ENCODE measurements at places on chromosomes 16 and 17.

DNA sequence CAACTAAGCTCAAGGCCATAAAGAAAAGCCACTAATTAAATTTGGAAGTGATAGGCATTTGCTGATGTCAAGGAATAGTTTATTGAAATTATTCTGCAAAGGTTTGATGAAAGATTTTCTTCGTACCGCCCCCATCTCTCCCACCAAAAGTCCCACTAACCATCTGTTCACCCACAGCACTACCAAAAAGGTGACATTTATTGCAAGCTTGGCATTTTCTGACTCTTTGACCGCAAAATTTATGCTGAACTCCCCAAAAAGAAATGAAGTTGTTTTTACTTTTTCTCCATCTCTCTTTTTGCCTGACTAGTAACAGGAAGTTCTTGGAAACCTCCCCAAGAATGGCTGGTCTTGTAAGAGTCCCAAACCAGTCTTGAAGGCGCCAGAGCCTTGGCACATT lies 384.9 kb upstream of the SOX9 start:
- DNase-seq: no peak

- DNase-seq: no peak
Observed at GRCh38 chr16:56981729-56982271, 7.6 kb upstream of the NLRC5 start.

DNA sequence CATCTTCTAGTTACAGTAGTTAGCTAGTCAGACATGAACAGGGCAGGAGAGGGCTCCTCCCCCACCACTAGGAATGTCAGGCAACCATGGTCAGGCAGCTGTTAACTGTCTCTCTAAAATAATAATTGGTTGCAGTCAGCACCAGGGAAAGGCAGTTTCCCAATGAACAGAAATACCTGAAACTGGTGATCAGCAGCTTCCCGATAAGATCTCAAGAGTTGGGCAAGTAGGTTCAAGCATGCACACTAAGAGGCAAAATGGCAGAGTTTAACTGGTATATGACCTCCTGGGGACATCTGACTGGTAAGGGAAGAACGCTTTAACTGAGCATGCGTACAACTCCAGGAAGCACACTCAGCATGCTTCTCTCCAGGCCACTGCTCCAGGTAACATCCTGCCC lies 12.6 kb upstream of the XYLT1 start:
- DNase-seq: no peak

GRCh38 chr16:81657224-81657623 lies 121.9 kb upstream of the PLCG2 start:
- no peak for DNase-seq

- no peak for DNase-seq
Observed at GRCh38 chr16:89472711-89473075, 17.7 kb downstream of the ANKRD11 start.

- no peak for DNase-seq
Observed at GRCh38 chr17:77036841-77037381, 103.9 kb upstream of the SEC14L1 start.

DNA sequence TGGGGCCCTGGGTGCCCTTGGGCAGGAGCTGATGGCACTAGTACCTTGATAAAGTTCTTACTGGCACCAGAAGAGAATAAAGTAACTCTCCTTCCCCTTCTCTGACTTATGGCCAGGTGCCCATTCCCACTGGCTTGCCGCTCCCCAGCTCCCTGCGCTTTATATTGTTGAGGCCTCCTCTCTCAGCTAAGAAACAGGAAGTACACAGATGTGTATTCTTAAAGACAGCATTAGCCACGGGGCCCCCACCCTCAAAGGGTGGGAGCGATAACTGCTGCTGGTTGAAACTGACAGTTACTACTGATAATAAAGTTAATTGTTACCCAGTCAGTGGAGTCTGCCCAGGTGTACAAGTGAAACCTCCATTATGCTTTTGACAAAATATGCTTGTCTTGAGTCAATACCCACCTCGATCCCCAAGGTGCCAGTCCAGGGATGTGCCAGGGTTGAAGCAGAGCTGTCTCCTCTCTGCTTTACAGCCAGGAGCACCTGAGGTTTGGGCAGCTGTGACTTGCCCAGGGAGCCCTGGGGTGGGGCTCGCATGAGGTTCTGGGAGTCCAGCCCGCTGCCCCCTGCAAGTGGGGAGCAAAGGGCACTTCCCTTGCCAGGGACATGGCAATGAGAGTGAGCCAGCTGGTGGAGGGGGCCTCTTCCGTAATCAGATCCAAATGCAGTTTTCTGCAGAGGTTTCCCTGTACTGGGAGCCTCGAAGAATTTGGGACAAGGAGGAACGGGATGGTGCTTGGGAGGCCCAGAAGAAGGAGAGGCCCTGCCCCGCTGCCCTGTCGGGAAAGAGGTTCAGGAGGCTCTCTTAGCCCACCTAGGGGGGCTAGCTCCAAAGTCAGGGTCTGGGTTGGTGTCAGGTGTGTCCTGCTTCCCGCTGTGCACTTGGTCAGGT lies 5.4 kb upstream of the CLDN9 start:
- DNase-seq: no peak

- DNase-seq: no peak
Observed at GRCh38 chr16:68227183-68227793, 8.6 kb downstream of the ESRP2 start.

Data from CMK (cell line).